AG09309 (cell line): ENCODE measurements at places on chromosomes 5 and 9.

DNA sequence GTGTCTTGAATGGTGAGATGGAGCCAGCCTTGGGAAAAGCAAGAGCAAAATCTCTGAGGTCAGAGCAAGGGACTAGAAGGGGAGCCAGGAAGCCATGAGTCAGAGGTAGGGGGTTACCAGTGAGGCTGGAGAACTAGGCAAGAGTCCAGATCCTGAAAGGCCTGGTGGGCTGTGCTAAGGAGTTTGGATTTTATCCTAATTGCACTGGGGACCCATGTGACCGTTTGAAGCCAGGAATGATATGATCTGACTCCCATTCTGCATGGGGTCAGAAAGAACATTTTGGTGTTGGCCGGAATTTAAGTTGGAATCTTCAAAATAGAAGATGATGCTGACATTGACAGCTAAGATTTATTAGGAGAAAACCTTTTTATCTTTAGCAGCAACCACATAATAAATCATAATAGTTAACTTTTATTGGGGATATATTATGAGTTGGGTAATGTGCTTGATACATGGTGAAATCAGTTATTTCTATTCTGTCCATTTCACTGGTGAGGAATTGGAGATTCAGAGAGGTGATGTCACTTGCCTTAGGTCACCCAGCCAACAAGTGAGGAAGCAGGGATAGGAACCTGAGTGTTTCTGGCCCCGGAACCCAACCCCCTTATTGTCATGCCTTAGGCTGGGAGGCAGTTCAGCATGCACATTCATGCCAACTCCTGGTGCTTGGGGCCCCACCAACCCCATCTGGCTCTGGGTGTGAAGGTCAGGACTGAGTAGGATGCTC is 61.5 kb upstream of the RARS1 start:
- DNase-seq, result peak; percentile 28

- DNase-seq, result no peak
Measured at GRCh38 chr5:159027504-159027903, 72.2 kb downstream of the EBF1 start.

GRCh38 chr9:36665921-36666431 is 93.3 kb downstream of the MELK start:
- DNase-seq, result no peak

GRCh38 chr5:138622051-138622450 is 46.9 kb upstream of the HSPA9 start:
- DNase-seq, result no peak

GRCh38 chr9:129241725-129242124 is 63.7 kb upstream of the IER5L start:
- DNase-seq, result no peak

GRCh38 chr5:130923543-130924124 is 241.4 kb downstream of the HINT1 start:
- peak; percentile 5 for DNase-seq
